ENCODE measurements at places on chromosomes 5 and 9. TPM values are rescaled to one million over a fixed set of nuclear protein-coding genes. Genes with fewer than 3 reads are reported as not detected.

Gene PCDHGB7
- total RNA-seq: 4.8 TPM

Gene CDO1
- total RNA-seq: 6.3 TPM

Gene ST6GALNAC6
- total RNA-seq: 36.2 TPM

Gene PCDHGB1
- total RNA-seq: 0.59 TPM

Gene GRIN1
- 0.26 TPM for total RNA-seq

Gene SLC6A18
- total RNA-seq: not detected

Gene LCN6
- total RNA-seq: not detected

Gene TLX3
- not detected for total RNA-seq

Gene NEK6
- total RNA-seq: 37.5 TPM

DNA sequence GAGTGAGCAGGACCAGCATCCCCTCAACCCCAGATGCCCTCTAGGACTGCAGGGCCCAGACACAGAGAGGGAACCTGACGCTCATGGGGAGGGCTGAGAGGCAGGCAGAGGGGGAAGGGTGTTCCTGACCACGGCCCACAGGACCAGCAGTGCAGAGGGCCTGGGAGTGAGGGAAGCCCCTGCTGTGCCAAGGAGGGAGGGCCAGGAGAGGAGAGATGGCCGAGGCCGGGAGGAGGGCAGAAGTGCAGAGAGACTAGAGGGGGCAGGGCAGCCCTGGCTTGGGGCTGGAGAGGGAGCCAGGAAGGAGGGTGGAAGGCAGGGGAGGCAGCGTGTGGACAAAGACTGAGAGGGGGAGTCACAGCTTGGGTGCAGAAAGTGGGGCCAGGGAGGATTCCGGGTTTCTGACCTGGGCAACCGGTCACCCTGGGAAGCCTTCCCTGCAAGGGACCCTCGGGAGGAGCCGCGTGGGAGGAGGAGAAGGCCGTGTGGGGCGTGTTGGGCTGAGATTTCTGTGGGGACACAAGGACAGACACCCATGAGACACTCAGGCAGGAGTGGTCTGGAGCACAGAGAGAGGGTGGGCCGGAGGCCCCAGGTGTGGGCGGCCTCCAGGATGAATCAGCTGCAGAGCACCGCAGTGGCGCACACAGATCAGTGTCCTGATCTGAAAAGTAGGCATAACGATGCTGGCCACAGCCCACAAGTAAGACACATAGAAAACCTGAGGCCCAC lies 117.5 kb downstream of the ADAMTS2 start:
- DNase-seq: no peak

GRCh38 chr9:125948887-125949596 lies 201.9 kb downstream of the PBX3 start:
- no peak for DNase-seq

GRCh38 chr9:72313507-72313906 lies 51.5 kb downstream of the ZFAND5 start:
- DNase-seq: no peak

GRCh38 chr5:146681585-146682105 lies 165.7 kb upstream of the GPR151 start:
- DNase-seq: no peak

GRCh38 chr5:157342822-157343402 lies 77.0 kb downstream of the CYFIP2 start:
- DNase-seq: no peak

- no peak for DNase-seq
These were observed 44.9 kb upstream of the STXBP1 start for GRCh38 chr9:127567035-127567729.

DNA sequence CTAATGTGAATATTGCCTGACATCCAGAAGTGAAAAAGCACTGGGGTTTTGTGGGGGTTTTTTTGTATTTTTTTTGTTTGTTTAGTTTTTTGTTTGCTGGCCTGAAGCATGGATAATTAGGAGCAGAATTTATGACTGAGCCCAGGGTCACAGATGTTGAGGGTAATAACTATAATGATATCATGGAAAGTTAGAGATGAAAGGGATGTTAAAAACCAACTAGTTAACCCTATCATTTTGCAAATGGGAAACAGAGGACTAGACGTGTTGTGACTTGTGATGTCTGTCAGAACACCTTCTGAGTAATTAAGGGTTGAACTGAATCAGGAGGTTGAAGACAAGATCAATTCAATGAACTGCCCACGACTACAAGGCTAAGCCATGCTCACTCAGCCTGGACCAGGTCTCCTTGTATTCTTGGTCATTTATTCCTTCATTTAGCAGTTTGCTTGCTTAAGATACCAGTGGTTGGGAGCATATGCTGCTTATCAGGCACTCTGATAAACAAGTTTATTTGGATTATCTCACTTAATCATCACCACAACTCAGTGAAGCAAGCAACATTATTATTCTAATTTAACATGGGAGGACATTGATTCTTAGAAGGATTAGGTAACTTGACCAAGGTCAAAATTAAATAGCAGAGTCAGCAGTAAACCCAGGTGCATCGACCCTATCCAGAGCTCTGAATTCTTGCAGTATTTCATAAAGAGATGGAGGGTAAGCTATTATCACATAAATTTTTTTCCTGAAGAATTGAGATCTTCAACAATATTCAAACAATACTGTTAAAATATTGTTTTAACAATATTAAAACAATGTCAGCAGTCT lies 75.7 kb upstream of the PIK3R1 start:
- no peak for DNase-seq

DNA sequence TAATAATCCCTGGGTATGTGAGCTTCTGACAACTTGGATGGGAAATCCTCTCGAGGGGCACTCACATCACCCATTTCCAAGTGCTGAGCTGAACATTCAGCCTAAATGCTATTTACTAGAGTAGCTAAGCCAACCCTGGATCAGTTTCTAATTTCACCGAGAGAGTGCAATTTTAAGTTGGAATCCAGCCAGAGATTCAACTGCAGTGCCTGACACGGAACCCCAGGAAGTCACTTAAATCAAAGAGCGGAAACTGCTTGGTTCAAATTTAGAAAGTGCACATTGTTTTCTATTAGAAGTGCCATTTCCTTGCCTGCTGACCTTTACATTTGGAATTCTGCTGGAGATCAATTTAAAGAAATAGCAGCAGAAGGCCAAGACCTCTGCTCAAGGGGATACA lies 8.8 kb downstream of the SPRY4 start:
- no peak for DNase-seq

DNA sequence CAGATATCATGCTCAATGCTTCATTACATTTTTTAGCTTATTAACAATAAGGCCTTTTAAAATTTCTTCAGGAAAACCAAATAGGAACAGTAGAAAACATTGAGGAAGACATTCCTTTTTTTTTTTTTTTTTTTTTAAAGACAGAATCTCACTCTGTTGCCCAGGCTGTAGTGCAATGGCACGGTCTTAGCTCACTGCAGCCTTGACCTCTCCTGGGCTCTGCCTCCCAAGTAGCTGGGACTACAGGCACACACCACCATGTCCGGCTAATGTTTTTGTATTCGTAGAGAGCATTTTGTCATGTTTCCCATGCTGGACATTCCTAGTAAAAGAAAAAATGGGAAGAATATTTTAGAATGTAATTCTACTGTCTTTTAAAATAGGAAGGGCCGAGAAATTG lies 60.3 kb downstream of the LMNB1 start:
- DNase-seq: no peak

- no peak for DNase-seq
These were observed 3.6 kb upstream of the DRD1 start for GRCh38 chr5:175447571-175447970.

GRCh38 chr5:146753641-146754040 lies 124.9 kb downstream of the PPP2R2B start:
- no peak for DNase-seq

- no peak for DNase-seq
These were observed 275.9 kb upstream of the ZNF462 start for GRCh38 chr9:106587042-106587441.

- no peak for DNase-seq
These were observed 513.9 kb downstream of the TLE4 start for GRCh38 chr9:80085668-80086067.

- no peak for DNase-seq
These were observed 277.9 kb upstream of the MSX2 start for GRCh38 chr5:174446446-174446845.

DNA sequence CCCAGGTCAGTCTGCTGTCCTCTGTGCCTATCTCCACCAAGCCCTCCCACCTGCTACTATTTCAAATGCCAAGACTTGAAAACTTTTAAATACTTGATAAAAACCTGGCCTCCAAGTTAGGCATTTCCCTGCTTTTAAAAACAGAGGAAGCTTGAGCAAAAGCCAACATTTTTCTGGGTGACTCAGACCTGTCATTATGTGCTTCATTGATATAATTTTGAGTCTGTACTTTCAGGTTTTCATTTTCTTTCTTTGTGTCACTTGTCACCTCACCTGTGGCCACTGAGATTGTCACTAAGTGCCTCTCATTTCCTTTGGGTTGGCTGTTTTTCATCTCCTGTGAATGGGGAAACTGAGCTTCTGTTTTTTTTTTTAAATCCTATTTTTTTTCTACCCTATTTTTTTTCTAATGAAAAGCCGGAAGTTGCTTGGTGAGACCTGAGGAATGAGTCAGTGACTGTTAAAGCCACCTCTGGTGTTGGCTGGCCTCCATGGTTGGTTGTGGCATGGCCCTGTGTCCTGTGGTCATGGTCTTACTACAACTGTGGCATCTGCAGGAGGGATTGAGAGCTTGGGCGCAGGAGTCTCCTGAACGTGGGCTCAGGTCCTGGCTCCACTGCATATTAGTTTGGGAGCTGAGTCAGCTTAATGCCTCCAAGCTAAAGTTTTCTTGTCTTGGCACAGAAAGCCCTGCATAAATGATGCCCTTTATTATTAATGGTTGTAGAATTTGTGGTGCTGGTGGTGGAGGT lies 56.7 kb downstream of the ARHGAP26 start:
- peak; percentile 60 for DNase-seq

GRCh38 chr9:116322521-116322920 lies 168.9 kb downstream of the PAPPA start:
- DNase-seq: no peak

DNA sequence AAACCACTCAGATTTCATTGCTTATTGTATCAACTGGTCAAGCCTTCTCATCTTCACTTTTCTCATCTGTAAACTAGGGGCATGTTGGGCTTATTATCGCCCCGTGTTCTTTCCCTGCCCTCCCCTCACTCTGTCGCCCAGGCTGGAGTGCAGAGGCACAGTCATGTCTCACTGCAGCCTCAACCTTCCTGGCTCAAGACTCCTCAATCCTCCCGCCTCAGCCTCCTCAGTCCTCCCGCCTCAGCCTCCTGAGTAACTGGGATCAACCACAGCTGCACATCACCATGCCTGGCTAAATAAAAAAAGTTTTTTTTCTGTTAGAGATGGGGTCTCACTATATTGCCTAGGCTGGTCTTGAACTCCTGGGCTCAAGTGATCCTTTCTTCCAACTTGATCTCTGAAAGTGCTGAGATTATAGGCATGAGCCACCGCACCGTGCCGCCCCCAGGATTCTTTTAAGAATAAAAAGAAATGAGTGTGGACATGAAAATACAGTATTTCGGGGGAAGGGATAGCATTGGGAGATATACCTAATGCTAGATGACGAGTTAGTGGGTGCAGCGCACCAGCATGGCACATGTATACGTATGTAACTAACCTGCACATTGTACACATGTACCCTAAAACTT lies 2.0 kb downstream of the MAML1 start:
- no peak for DNase-seq

DNA sequence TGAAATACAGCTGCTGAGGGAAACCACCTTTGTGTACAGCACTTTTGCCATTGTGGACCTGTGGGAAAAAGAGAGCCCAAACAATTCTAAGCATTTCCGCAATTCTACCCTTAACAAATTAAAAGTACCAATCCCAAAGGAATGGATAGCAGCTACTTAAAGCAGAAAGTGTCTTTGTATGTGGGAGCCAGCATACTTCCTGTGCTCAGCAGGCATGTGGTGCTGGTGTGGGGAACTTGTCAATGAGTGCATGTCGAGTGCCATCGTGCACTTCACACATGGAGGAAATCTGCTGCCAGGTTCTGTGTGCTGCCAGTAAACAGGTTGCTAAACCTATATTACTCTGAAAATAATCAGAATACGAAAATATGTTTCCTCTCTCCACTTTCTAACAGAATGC lies 399.0 kb downstream of the LRRC70 start:
- no peak for DNase-seq

GRCh38 chr5:40278881-40279280 lies 400.8 kb upstream of the PTGER4 start:
- no peak for DNase-seq

DNA sequence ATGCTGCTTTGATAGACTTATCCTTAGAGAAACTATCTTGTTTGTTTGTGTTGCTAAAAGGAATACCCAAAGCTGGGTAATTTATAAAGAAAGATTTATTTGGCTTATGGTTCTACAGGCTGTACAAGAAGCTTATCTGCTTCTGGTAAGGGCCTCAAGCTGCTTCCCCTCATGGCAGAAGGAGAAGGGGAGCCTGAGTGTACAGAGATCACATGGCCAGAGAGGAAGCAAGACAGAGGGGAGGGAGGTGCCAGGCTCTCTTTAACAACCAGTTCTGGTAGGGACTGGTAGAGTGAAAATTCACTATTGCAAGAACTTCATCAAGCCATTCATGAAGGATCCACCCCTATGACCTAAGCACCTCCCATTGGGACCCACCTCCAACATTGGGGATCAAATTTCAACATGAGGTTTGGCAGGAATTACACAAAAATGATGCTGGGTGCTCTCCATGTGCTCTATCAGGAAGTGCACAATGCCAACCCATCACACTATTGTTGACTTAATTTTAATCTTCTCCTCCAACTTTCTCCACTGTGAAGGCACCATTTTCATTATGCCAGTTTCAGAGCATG lies 115.1 kb upstream of the SHB start:
- no peak for DNase-seq

DNA sequence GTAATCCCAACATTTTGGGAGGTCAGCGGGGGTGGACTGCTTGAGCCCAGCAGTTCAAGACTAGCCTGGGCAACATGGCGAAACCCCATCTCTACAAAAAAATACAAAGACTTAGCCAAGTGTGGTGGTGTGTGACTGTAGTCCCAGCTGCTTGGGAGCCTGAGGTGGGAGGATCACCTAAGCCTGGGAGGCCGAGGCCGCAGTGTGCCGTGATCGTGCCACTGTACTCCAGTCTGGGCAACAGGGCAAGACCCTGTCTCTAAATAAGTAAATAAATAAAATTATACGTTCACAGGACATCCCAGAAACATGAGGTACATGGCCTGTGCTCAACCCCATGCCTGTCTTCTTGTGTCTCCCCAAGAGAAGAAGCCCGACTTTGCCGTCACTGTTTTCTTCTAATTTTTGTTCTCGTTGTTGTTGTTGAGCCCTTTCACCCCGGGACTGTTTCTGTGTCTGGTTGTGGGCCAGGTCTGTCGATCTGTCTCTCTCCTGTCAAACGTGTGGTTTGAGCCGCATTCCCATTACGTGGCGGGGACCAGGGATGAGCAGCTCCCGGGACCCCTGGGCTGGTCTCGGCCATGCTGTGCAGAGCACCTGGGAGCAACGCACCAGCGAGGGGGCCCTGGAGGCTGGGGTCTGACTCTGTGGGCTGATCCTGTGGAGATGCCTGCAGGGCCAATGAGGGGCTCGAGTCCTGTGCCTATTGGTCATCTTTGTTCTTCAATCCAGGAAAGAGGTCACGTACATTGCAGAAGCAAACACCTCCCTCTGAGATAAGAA lies 32.2 kb downstream of the NACC2 start:
- no peak for DNase-seq

Measured in pulmonary artery endothelial cell (primary cell).